ENCODE measurements at places on chromosomes 12 and 14.

DNA sequence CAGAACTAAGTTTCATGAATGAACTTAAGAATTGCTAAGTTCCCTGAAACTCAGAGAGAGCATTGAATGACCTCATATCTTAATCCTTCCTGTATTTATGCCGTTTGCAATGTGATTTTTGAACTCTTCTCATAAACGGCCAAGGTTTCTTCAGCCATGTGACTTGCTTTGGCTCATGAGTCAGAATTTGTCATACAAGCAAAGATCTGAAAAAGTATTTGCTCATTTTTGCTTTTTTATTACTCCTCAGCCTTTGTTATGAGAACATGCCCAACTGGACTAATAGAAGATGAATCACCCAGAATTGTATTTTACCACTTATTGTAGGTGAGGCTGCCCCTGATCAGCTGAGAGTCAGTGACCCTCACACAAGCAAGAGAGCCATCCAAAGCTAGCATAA, 693.8 kb downstream of the BCL11B start:
- DNase-seq = no peak

- DNase-seq = no peak
These were observed 13.2 kb upstream of the SLC41A2 start for GRCh38 chr12:104971306-104971705.

- DNase-seq = no peak
These were observed 45.0 kb upstream of the NUAK1 start for GRCh38 chr12:106183735-106184134.

DNA sequence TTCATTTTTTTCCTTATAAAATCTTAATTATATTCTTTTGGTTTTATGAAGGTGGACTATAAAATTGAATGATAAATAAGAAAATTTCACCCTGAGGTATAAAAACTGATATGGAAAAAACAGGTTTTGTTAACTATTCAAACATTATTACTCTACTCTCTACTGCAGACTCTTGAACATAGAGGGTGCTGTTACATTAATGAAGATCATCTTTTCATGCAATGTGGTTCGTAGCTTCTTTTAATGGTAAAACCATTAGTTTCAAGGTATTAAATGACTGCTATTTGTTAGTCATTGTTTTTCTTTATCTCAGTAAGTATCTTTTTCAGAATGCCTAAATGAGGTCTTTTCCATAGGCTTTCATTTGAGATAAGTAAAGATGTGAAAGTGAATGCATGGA, 510.4 kb downstream of the SLC16A7 start:
- DNase-seq = no peak

DNA sequence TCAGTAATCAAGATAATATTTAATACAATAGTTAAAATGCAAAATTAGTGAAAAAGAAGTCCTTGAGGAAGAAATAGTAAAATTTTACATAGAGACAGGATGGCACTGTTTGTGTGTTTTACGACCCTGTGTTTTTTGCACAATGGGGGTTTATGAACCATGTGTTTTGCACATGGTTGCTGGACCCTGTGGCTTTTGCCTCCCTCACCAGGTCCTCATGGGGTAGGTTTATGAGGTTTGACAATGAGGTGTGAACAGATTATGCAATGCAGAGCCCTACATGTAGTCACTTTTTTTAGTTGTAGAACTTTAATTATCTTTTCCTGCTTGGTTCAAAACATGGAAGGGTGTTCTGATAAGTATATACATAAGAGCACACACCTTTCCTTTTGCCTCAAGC, 366.3 kb upstream of the FAR2 start:
- no peak for DNase-seq

DNA sequence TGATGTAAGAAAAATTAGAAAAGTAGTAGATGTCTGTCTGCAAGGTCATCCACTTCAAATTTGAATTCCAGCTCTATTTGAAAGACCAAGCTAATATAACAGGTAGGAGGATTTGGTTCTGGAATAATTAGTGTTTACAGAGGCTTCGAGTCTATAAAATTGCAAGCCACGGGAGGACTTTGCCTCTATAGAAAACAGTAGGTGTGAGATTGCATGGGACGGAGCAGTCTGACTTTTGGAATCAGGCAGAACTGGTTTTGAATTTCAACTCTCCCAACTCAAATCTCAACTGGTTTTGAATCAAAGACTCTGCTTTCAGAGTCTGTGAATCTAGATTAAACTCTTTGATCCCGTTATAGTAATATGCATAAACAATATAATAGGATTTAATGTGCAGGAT, 82.4 kb downstream of the PIK3C2G start:
- DNase-seq = no peak

DNA sequence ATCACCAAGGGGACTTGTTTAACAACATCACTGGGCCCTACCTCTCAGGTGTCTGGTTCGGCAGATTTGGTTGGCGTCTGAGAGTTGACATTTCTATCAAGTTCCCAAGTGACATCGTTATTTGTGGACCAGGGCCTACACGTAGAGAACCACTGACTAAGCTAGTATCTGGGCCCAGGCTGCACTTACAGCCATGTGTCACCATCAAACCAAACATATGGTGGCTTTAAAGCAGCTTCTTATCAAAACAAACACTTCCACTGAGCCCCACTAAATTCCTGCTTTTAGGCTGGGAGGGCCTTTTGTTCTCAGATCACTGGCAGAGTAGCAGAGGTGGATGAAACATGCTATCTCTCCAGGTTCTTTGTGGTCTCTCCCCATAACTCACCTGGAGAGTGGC, 220.5 kb downstream of the PELI2 start:
- no peak for DNase-seq

- DNase-seq = no peak
These were observed 319.0 kb downstream of the FOXG1 start for GRCh38 chr14:29085546-29085945.

GRCh38 chr12:124453419-124454351, 113.7 kb downstream of the NCOR2 start:
- peak; percentile 67 for DNase-seq

GRCh38 chr12:75476071-75476470, 4.5 kb upstream of the GLIPR1 start:
- DNase-seq = no peak

DNA sequence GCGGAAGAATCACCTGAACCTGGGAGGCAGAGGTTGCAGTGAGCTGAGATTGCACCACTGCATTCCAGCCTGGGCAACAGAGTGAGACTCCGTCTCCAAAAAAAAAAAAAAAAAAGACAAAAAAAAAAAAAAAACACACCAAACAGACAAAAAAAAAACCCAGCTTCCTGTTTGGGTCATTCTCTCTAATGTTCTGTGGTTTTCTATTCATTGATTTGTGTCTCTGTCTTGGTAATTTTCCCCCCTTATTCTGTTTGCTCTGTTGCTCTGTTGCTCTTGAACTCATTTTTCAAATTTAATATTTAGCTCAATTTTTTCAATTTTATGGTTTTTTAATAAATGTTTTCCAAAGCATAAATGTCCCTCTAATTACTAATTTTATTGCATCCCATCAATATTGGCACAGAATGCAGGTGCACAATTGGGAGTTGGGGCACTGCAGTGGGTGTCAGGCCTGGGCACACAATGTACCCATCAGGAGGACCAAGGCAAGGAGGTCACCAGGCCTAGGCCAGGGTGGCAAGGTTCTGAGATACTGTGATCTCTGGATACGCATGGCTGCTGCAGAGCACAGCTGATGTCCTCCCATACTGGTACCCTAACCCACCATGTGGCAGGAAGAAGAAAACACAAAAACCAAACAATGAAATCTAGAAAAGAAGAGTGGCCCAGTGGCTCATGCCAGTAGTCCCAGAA, 8.0 kb upstream of the GNPTAB start:
- peak; percentile 16 for DNase-seq

- no peak for DNase-seq
These were observed 156.1 kb downstream of the PCNX1 start for GRCh38 chr14:71063351-71063750.

GRCh38 chr14:27881063-27881462, 885.5 kb upstream of the FOXG1 start:
- DNase-seq = no peak

DNA sequence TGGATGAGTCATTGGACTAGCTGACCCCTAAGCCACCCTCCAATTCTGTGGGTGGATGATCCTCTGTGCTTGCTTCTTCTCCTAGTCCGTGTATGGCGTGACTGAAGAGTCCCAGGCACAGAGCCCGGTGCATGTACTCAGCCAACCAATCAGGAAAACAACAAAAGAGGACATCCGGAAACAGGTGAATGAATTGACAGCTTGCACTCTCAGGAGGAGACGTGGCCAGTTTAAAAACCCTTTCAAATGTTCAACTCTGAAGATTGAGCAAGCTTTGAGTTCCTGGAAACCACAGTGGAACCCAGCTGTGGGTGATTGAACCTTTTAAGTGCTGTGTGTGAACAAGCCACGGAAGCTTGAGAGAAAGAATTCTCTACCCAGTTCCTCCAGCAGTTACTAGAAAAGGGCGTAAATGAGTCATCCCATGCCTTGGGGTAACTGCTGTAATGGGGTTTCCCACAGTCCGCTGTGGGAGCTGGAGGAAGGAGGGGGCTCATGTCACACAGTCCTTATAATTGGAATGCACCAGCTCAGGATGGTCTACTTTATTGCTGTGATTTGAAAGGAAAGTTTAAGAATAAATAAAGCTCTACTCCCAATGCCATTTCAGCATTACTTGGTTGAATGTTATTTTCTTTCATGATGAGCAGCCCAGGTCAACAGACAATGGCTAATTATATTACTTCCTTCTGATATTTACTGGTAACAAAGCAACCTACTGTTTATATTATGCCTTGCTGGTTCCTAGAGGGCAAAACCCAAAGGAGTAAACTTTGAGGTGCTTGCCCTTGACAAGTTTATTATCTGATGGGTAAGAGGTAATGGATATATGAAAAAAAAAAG, 417.0 kb downstream of the DPF3 start:
- DNase-seq = no peak

DNA sequence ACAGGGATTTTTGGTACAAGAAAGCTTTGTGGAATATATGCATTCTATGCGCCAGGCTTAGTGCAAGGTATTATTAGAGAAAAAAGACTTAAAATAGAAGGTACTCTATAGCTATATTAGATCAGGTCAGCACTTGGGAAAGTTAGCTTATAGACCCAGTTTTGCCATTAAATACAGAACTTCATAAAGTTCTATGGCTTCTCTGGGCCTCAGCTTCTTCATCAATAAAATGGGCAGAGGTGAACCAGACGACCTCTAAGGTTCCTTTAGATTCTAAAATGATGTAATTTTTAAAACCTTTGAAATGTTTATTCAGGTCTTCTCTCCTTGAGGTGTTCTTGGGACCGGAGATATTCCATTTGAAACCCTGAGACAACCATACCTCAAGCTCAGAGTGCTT, 7.1 kb downstream of the CNPY2 start:
- DNase-seq = no peak

DNA sequence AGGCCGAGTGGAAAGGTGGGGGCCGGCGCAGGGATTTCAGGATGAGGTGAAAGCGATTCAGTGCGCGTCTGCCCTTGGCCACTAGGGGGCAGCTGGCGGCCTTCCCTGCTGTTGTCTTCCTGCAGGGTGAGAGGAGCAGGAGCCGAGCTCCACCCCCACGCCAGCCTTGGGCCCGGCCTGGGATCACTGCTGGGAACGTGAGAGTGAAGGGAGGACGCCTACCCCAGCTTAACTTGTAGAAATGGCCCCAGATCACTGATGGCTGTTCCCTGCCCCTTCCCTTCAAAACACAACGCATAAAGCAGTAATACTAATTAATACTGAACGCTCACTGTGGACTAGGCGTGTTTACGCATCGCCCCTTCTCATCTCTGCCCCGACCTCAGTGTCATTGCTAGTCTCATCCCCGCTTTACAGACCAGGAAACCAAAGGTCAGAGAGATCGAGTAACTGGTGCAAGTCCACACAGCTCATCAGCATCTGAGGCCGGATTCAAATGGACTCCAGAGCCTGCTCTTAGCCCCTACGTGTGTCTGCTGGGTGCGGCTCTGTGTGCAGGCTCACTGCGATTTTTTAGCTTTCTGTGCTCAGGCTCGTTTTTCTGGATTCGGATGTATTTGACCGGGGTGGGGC, 24.3 kb downstream of the MVK start:
- DNase-seq = peak; percentile 48

- DNase-seq = no peak
These were observed 1.8 kb upstream of the ZBTB39 start for GRCh38 chr12:57008178-57008577.

DNA sequence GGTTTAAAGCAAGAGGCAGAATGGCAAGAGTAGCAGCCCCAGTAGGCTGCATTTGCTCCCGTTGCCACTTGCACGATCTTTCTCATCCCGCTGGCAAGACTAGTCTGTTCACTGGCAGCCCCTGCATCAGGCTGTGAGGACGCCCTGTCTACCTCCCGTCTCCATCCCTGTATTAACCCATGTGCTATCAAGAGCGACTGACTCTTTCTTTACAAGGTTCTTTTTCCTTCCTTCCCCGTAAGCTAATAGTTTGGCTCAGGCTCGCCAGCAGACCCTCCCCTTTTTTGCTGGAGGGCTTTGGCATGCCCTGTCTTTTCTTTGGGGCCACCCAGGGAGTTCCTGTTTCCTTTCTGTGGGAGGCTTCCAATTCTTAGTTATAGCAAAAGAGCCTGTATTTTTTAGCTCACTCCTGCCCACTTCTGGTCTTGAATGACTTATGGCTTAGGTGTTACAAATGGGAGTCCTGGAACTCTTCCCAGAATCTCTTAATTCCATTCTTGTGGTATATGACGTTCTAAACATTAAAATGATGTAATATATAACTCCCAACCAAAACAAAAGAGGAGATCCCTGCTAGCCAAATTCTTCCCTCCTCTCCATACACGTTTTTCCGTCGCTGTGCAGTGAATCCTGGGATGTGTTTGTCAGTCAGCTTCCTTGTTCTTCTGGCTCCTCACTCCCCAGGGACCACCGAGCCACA, 149.0 kb downstream of the PRKCH start:
- DNase-seq = no peak

GRCh38 chr14:100085462-100085861, 20.2 kb downstream of the EVL start:
- DNase-seq = no peak

GRCh38 chr12:3326850-3327780, 163.9 kb upstream of the PRMT8 start:
- DNase-seq = no peak

GRCh38 chr12:3790642-3791041, 37.7 kb upstream of the CRACR2A start:
- no peak for DNase-seq

DNA sequence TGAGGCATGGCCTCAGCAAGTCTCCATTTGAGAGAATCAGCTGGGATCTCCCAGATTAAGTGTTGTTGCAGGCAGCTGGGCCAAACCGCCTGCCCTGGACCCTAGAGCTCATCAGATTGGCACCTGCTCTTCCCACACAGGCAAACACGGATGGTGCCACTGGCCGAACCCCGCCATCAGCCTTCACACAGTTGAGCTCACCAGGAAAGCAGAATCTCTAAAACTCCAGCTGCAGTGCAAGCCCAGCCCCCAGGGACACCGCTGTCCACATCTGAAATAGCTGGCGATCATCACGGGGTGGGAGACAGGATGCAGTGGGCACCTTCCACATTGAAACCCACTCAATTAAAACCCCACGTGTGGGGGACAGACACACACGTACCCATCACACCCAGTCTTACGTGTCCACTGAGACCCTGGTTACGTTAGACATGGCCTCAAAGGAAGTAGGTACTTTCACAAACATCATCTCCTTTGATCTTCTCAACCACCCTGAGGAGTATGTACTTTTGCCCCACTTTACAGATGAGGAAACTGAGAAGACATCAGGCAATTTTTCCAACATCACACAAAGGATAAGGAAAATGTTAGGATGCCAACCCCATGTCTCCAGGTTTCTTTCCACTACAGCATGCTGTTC, 88.8 kb downstream of the SINHCAF start:
- DNase-seq = no peak

Measured in activated B cell treated with CpG ODN at 0.5 μM for 24 hours (primary cell).